ENCODE measurements at places on chromosomes 7 and 10.

GRCh38 chr7:148838905-148839304, 45.2 kb downstream of the EZH2 start:
- DNase-seq = no peak

- no peak for DNase-seq
Measured at GRCh38 chr10:60048091-60048501, 141.7 kb upstream of the CCDC6 start.

- no peak for DNase-seq
Measured at GRCh38 chr7:52669031-52669430, 366.4 kb upstream of the POM121L12 start.

DNA sequence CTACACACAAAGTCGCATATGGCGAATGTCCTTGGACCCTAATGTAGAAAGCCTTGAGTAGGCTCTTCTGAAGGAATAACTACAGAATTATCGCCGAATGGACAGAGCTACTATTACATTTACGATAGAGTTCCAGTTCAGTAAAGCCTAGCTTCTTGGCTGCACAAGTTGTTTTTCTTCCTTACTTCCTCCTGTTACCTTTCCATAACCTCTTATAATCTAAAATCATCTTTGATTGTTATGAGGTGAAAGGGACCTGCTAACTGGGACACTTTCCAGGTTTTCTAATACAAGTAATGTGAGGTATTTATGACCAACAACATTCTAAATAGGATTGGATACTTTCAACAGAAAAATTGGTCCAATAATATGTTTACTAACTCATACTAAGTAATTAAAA, 31.2 kb downstream of the MACC1 start:
- no peak for DNase-seq

DNA sequence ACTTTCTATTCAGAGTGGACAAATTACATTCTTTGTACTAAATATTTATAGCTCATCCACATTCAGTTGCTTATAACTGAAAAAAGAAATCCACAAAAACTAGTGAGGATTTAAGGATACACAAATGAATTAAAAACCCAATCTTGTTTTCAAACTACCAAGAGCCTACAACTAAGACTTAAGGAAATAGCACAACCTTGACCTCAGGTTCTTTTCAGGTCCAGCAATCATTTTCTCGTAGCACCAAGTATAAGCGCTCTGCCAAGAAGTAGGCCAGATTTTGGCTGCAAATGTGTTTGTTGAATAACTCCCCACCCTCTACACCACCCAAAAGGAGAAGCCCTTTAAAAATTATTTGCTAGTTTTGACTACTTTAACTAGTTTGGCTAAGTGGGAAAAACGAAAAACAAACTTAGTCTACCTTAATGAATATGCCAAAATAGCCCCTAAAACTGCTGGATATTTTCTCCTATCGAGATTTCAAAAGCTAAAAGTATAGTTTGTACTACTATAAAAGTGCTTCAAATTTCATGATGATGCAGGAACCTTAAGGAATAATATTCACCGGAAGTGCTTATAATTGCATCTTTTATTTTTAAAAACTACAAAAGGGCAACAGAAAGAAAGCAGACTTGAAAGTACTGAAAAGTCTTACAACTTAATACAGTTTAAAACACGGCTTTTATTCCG, 2.7 kb upstream of the KMT2E start:
- peak; percentile 45 for DNase-seq

DNA sequence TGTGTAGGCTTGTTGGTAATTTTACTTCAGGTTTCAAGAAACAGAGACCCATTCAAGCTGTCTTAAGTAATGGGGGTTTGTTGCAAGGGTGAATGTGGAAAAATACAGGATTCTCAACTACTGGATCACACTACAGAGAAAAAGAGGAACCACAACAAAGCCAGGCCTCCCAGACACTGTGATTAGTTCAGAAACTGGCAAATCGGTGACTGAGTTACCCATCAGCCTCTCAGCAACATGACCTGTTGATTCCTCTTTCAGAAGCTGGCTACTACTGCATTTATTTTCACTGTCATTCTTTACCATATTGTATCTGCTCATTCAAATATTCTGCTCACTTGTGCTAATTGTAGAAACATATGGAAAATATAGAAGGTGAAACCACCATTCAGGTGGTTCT, 16.0 kb downstream of the CCDC71L start:
- DNase-seq = no peak

- peak; percentile 2 for DNase-seq
Measured at GRCh38 chr10:31656851-31657433, 271.7 kb downstream of the ARHGAP12 start.

DNA sequence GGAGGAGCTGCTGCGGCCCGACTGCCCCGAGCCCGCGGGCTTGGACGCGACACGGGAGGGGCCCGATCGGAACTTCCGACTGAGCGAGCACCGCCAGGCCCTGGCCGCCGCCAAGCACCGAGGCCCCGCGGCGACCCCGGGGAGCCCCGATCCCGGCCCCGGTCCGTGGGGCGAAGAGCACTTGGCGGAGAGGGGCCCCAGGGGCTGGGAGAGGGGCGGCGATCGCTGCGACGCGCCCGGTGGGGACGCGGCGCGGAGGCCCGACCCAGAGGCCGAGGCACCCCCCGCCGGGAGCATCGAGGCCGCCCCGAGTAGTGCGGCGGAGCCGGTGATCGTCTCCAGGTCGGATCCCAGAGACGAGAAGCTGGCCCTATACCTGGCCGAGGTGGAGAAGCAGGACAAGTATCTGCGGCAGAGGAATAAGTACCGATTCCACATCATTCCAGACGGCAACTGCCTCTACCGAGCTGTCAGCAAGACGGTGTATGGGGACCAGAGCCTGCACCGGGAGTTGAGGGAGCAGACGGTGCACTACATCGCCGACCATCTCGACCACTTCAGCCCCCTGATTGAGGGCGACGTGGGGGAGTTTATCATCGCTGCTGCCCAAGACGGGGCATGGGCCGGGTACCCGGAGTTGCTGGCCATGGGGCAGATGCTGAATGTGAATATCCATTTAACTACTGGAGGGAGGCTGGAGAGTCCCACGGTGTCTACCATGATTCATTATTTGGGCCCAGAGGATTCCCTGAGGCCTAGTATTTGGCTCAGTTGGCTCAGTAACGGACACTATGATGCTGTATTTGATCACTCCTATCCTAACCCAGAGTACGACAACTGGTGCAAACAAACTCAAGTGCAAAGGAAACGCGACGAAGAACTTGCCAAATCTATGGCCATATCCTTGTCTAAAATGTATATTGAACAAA, 1.4 kb downstream of the OTUD1 start:
- peak; percentile 51 for DNase-seq

DNA sequence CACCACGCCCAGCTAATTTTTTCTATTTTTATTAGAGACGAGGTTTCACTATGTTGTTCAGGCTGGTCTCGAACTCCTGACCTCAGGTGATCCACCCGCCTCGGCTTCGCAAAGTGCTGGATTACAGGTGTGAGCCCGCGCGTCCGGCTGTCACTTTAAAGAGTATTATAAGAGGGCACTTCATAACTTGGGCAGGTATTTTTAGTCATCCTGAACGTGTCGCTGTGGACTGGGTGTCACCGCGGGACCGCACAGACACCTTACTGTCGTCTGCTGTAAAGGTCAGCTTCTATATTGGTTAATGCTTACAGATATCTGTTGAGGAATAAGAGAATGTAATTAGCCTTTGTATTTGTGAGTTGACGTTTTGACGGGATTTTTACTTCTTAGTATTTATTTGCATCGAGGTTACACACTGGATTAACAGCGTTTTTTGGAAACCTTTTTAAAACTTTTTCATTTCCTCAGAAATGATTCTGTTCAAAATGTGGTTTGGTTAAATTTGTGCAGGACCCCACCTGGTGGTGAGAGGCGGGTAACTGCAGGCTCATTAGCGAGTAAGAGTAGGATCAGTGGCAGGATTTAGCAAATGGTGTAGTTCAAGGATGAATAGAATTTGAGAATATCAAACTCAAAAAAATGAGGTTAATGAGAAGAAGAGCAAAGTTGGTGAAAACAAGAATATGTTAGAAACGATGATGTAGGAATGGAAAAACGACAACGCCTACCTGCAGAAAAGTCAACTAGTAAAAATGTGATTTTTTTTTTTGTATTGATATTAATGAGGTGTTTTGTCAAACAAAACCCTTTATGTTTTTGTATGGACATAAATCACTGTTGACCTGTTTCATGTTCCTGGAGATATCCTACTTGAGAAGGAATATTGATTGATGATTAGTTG, 3.2 kb downstream of the DNAJB6 start:
- peak; percentile 57 for DNase-seq

GRCh38 chr7:107958764-107959526, 44.0 kb downstream of the LAMB1 start:
- DNase-seq = peak; percentile 84

DNA sequence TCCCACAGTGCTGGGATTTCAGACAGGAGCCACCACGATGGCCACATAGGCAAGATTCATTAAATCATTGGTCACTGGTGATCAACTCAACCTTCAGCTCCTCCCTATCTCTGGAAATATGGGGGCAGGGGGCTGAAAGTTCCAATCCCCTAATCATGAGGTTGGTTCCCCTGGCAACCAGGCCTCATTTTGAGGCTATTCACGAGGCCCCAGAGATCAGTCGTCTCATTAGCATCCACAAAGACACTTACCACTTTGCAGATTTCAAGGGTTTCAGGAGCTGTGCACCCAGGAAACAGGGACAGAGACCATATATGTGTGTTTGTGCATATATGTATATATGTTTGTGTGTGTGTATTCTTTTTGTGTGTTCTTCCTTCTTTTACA, 7.7 kb upstream of the GUSB start:
- DNase-seq = no peak

Measured in HCEC 1CT (cell line).